Frontal cortex (tissue), 4 donors: ENCODE measurements at places on chromosomes 12 and 14. TPM values are rescaled to one million over a fixed set of nuclear protein-coding genes. Genes with fewer than 3 reads are reported as not detected.

RAB35 gene
- 37.5 TPM for total RNA-seq

SLC25A21 gene
- total RNA-seq, result 6.1 TPM

LRTM2 gene
- total RNA-seq, result 1.6 TPM

TAS2R42 gene
- not detected for total RNA-seq

KIF5A gene
- 42.8 TPM for total RNA-seq

GPR135 gene
- total RNA-seq, result 5.3 TPM

HPD gene
- total RNA-seq, result not detected

ADCY4 gene
- 0.82 TPM for total RNA-seq

TBX5 gene
- not detected for total RNA-seq

UNC119B gene
- 11.0 TPM for total RNA-seq

EXOC3L4 gene
- 0.82 TPM for total RNA-seq

CKAP4 gene
- 24.1 TPM for total RNA-seq

ZNF891 gene
- total RNA-seq, result 6.9 TPM

AICDA gene
- total RNA-seq, result not detected

DNAH10 gene
- total RNA-seq, result 22.4 TPM

CAPZA3 gene
- total RNA-seq, result not detected

OAS1 gene
- 1.2 TPM for total RNA-seq

RBM19 gene
- 14.7 TPM for total RNA-seq

ITPK1 gene
- 25.3 TPM for total RNA-seq

SPIC gene
- total RNA-seq, result not detected

CCDC175 gene
- 2.0 TPM for total RNA-seq

GZMB gene
- total RNA-seq, result not detected

ACSS3 gene
- 4.1 TPM for total RNA-seq

RHEBL1 gene
- 1.2 TPM for total RNA-seq

CYP46A1 gene
- total RNA-seq, result 4.5 TPM

STAC3 gene
- 1.6 TPM for total RNA-seq

PSMB11 gene
- under 0.01 TPM for total RNA-seq

RNFT2 gene
- 45.2 TPM for total RNA-seq

HOXC12 gene
- not detected for total RNA-seq

RASSF3 gene
- 5.7 TPM for total RNA-seq

CD163L1 gene
- 5.7 TPM for total RNA-seq

FOS gene
- total RNA-seq, result 15.1 TPM

IAPP gene
- under 0.01 TPM for total RNA-seq
